Daoy (cell line): ENCODE measurements at places on chromosomes 2 and 18. TPM values are rescaled to one million over a fixed set of nuclear protein-coding genes. Genes with fewer than 3 reads are reported as not detected.

Gene CYRIA
- total RNA-seq, result 0.48 and 0.80 TPM in 2 replicates

DNA sequence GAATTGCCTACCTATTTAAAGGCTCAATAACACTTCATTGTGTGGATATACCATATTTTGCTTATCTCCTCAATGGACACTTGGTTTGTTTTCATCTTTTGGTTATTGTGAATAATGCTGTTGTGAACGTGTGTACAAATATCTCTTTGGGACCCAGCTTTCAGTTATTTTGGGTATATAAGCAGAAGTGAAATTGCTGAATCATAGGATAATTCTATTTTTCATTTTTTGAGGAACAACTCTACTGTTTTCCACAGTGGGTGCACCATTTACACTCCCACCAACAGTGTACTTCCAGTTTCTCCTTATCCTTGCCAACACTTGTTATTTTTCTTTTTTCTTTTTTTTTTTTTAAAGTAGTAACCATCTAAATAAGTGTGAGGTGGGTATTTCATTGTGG lies 29.0 kb downstream of the PTPN4 start:
- DNase-seq, result no peak

Gene ACMSD
- not detected in 2 replicates for total RNA-seq

GRCh38 chr18:12606592-12607315 lies 51.2 kb downstream of the SPIRE1 start:
- peak; percentile 29 for DNase-seq

Gene CNDP1
- total RNA-seq, result not detected in 2 replicates

Gene TMEM163
- total RNA-seq, result 0.09 and 0.34 TPM in 2 replicates

DNA sequence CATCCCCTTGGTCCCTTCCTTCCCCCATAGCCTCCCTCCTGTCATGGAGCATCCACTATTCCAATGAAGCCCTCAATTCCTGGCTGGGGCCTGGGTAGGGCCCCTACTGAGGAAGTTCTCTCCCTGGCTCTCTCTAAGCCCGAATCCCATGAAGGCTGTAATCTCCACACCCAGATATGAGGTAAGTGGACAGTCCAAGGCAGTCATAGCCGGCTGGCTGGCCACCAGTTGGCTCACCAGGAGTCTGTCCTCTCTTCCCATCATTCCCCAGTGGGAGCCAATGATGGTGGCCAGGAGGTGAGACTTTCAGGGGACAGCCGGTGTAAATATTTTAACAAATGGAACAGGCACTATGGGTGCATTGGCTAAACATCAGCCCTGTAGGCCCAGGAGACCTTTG lies 6.8 kb upstream of the TAF1B start:
- no peak for DNase-seq

Gene NR4A2
- total RNA-seq, result 0.06 TPM in 1 of 2 replicates, not detected in the other

Gene CRYBA2
- 2.2 and 4.3 TPM in 2 replicates for total RNA-seq

GRCh38 chr2:129768036-129768386 lies 211.5 kb upstream of the RAB6C start:
- DNase-seq, result no peak

Gene TUBB8B
- total RNA-seq, result not detected in 2 replicates

DNA sequence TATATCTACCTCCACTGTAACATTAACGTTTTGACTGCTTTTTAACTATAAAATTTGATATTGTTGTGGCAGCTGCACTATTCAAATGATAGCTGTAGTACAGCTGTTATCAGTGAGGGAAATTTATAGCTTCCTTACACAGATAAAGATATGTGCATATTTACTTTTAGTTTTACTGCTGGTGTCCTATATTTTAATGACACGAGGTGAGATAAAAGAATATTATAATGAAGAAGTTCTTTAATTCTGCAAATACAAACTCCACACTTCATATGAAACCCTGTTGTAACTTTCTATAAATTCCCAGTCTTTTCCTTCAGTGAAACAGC lies 427.8 kb upstream of the ZEB2 start:
- DNase-seq, result no peak

Gene CHRND
- total RNA-seq, result not detected in 2 replicates

Gene CRYGD
- total RNA-seq, result not detected in 2 replicates

DNA sequence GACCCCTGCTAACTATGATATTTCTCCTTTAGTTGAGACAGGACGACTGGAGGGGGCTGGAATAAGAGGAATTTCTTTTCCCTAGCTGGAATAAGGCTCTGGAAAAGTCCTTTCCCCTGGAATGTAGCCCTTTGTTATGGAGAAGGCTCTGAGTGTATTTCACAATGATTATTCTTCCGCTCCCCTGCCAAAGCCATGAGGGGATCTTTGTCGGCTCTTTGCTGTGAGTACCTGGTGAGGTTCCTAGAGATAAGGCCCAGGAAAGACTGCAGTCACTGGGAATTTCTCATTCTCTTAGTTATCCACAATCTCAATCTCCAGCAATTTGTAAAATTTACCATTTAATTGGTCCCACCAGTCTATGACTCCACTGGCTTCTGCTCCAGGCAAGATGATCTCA lies 340.2 kb upstream of the HNRNPA3 start:
- DNase-seq, result no peak

Gene KCTD1
- 22.3 and 22.6 TPM in 2 replicates for total RNA-seq

DNA sequence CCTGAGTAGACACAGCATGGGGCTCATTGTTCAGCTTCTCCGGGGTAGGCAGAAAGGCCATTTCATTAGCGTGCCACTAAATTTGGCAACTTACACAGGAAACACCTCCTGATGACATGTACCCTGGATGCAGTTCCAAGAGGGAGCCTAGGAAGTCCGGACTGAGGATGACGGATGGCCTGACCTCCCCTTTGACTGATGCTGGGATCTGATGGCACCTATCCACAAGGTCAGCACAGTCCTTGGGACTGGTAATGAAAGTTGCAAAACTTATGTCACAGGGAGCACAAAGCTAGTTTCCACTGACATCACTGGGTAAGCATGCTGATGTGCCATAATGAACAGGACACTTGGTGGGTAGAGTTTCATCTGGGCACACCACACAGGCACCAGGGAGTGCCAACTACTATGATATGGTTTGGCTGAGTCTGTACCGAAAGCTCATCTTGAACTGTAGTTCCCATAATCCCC lies 126.7 kb upstream of the ARL4C start:
- peak; percentile 62 for DNase-seq

DNA sequence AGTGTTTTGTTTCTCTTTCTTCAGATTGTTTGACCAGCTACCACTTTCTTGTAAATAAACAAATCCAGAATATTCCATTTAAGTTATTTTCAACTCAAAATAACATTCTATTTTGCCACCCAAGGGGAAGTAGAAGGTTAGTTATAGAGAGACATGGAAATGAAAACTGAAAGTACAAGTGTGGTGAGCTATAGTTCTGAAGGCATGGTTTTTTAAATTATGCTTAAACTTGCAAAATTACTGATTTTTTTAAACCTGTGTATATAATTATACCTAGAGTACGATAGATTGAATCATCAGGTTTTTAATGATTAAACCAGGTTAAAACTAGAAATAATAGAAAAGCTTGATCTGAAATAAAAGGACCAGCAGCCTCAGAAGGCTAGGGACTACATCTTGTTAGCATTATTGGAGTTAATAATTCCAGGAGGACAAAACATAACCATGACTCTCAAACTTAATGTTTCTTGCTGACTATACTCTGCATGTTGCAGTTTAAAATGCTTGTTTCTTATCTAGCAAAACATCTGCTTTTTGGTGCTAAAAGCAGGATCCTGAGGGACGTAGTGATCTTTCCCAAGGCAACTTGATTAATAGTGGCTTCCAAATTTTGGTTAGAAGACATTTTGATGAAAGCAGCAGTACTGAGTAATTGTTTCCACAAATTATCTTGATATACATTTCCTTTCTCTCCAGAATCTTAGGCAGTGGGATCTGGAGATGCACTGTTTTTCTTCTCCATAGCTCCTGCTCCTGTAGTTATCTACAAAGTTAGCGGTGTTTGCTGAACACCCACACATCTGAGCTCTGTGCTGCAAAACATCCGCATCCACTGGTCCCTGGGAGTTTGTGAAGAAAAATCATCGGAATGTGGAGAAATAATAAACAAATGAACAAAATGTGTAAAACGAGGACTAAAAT lies 327.2 kb upstream of the PKDCC start:
- no peak for DNase-seq

DNA sequence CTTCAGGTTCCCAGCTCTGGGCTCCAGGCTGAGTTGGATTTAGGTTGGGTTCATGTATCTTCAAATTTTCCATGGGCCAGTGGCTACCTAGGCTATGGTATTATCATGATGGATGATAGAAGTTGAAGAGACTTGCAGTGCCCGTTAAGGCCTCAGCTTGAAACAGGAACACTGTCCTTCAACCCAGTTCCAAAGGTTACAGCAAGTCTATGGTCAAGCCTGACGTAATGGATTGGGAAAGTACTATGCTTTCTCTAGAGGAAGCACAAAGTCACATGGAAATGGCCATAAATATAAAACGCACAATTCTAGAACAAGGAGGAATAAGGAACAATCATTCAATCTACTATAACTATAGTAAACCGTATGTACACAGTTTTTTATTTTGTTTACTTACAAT lies 593.2 kb downstream of the ZEB2 start:
- DNase-seq, result no peak

Gene TMEM17
- total RNA-seq, result 1.1 and 1.4 TPM in 2 replicates

Gene UGT1A3
- not detected in 2 replicates for total RNA-seq

DNA sequence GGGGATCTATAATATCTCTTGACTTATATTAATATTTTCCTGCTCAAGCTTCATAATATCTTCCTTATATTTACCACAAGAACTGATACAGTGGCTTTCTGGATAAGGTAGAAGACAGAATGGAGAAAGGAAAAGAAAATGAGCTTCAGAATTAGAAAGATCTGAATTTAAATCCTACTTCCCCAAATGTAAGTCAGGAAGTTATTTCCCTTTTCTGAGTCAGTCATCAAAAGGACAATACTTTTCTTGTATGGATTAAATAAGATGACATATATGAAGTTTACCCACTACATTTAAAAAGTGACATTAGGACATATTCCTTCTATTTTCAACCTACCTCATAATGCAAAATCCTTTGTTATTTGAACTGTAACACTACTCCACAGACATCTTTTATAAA lies 19.0 kb downstream of the KRCC1 start:
- no peak for DNase-seq

GRCh38 chr2:178066324-178066723 lies 6.3 kb downstream of the PDE11A start:
- DNase-seq, result no peak

Gene KRTCAP3
- total RNA-seq, result not detected in 2 replicates

- DNase-seq, result no peak
These were observed 504.9 kb upstream of the SOX11 start for GRCh38 chr2:5187283-5187682.

DNA sequence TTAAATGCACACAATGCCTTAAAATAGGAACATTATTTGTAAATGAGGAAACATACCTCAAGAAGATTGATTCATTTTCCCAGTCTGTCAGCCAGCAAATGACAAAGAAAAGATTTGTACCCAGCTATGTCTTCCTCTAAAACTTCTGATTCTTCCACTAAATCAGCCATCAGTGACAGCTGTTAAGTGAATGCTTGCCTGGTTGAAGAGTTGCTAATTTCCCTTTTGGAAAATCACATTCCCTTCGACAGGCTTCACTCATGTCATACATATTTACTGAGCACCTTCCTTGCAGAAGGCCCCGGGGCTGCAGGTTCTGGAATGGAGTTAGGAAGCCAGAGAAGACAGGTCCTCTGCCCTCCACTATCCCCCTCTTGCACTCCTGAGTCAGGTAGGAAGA lies 112.0 kb upstream of the SLC66A3 start:
- no peak for DNase-seq

DNA sequence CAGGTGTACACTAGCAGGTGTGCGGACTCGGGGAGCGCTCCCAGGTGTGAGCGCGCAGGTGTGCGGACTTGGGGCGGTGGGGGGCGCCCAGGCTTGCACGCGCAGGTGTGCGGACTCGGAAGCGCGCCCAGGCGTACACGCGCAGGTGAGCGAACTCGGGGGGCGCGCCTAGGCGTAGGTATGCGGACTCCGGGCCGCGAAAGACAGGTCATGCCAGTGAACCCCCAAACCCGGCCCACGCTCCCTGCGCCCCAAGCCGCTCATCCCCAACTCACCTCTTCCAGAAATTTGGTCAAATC lies 342 bp downstream of the CYB5A start:
- DNase-seq, result no peak

Gene PROKR1
- total RNA-seq, result 0.06 TPM in 1 of 2 replicates, not detected in the other

Gene NIFK
- 158 and 175 TPM in 2 replicates for total RNA-seq

Gene UGT1A5
- 0.34 TPM in 1 of 2 replicates, not detected in the other for total RNA-seq

Gene MC5R
- not detected in 2 replicates for total RNA-seq

DNA sequence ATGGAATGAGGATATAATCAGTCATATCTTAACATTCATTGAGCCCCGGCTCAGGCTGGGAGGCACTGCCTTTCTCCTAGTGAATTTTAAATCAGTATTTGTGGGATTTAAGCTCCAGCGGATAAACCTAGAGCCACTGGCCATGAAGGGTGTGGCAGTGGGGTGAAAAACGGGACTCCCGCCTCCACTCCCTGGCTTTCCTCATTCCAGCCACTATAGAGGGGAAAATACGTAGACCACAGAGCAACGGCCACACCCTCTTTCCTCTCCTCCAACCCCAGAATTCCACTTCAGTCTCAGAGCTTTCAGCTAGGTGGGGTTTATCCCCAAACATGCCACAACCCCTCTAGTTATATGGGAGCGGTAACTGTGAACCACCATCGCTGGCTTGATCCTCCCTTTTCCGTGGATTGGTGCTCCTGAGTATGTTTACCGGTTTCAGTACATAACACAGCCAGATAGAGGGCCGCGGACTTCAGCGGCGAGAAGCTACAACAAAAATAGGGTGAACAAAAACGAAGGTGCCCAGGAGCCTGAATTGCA lies 70.6 kb upstream of the ITGB6 start:
- DNase-seq, result peak; percentile 74

DNA sequence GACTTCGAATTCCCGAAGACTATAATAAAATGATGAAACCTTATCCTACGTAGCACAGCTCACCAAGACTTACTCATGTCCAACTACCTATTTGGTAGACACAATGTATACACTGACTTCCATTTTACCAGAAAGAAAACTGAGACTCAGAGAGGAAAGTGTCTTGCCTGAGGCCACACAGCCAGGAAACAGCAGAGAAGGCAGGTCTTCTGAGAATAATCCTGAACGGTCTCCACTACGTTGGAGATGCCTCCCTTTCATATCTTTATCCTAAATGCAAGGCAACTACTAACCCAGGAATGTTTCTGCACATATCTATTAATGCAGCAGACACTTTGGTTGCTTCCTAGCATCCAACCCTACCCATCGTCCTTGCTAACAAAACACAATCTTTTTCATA lies 11.9 kb upstream of the FABP1 start:
- DNase-seq, result no peak

Gene EIF4E2
- total RNA-seq, result 80.5 and 109 TPM in 2 replicates

Gene IL36A
- total RNA-seq, result not detected in 2 replicates

DNA sequence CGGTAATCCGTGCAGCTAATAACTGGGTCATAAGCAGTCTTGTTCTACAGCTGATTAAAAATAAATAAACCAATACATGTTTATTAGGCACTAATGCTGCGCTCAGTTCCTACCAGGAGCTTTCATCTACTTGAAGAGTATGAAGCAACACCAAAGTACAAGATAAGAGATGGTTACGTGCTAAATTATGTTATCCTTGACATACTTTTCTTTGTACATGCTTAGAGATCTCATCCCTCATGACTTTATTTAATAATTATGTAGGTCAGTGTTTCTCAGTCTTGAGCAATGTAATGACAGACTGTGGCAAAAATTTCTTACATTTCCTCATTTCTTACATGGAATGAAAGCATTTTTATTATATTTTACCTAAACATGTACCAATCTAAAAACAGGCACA lies 54.6 kb upstream of the COBLL1 start:
- no peak for DNase-seq

Gene VIL1
- 0.06 TPM in 1 of 2 replicates, not detected in the other for total RNA-seq

Gene PROC
- total RNA-seq, result not detected in 2 replicates

Gene SMAD7
- total RNA-seq, result 27.6 and 39.4 TPM in 2 replicates
